Retinal pigment epithelial cell (primary cell): ENCODE measurements at places on chromosomes 16 and 17.

DNA sequence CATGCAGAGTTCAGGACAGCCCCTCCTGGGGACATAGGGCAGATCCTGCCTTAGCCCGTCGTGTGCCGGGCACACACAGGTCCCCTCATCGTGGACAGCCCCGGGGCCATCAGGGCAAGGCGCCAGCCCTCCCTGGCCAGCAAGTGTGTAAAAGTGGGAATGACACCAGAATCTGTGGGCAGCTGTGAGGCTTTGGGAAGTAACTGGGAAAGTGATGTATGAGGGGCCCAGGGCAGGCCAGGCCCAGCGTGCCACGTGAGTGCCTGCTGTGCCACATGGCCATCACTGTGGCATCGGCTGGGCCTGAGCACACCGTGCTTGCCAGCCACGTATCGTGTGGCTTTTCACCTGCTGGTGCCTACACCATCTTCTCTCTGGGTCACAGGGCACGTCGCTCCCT, 26.6 kb downstream of the ACSF3 start:
- no peak for DNase-seq

DNA sequence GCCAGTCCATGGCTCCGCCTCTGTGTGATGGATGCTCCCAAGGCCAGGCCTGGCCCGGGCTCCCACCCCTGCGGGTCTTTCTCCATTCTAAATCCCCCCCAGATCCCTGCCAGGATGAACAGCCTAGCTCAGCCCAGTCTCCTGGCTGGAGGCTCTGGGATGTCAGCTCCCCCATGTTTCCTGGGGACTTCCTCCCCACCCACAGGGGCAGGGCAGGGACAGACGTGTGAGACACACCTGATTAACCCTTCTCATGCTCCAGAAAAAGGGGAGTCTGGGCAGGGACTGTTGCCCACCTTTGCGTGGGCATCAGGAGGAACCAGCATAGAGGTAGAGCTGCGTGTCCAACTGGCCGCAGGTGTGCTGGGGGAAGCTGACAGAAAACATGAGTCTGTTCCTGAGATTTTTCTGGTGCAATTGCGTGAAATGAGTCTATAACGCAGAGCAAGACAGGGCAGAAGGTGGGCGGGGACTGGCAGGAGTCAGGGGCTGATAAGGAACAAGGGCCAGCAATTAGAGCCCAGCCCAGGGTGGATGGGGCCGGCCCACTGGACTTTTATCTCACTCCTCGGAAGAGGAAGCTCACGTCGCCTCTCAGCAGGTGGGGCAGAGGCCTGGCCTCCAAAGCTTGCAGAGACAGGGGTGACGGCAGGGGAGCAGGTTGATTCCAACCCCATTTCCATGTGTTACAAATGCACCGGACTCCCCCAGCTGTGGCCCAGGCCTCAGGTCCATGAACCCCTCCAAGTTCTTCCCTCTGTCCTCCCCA, 238.2 kb downstream of the RBFOX3 start:
- no peak for DNase-seq

DNA sequence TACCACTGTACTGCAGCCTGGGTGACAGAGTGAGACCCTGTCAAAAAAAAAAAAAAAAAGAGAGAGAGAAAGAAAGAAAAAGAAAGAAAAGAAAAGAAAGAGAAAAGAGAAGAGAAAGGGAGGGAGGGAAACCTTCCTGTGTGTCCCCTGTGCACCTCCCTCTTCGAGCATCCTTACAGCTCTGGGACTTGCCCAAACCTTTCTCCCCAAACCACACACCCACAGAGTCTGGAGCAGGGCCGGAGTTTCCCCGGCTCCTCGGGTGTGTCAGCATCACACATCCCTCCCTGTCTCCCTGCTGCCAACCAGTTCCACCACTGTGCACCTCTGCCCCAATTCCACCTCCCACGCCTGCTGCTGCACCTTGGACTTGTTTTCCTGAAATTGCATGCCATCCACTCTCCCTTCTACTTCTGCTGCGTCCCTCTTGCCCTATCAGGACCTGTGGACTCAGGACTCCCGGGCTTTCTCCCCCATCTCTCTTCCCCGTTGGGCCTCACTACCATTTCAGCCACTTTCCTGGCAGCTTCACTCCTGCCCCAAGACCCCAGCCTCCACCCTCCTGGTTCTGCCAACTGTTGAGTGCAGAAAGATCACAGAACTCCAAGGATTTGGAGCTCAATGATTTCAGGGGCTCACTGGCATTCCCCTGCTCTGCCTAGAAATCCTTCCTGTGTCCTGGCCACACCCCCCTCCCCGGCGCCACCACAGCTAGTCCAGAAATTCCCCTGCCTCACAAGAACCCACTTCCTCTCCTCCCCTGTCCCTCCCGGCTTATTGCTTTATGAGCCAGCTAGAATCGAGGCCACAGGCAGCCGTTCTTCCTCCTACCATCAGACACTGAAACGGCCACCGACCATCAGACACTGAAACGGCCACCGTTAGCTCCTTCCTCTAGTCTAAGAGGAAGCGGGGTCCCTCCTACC, 3.7 kb upstream of the CDK3 start:
- DNase-seq: no peak

DNA sequence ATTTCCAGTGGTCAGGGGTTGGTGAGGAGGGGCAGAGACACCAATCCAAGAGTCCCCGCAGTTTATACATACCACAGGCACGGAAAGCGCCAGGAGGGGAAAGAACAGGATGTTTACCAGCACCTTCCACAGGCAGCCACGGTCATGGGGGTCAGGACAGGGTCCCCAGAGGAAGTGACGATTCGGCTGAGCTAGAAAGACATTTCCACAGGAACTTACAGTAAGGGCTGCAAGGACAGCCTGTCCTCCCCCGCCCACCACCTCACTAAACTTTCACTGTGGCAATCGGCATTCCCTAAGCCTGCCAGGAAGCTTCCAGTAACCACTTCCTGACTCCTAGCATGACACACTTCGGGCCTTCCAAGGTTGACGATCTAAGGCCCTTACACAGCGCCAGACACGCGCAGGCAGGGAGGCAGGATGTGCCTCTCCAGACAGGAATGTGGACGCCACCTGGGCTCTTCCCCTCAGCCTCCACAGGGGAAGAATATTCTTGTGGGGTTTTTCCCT, 1.2 kb upstream of the MT2A start:
- no peak for DNase-seq

GRCh38 chr16:79093554-79093967, 507.0 kb downstream of the MAF start:
- DNase-seq: no peak

DNA sequence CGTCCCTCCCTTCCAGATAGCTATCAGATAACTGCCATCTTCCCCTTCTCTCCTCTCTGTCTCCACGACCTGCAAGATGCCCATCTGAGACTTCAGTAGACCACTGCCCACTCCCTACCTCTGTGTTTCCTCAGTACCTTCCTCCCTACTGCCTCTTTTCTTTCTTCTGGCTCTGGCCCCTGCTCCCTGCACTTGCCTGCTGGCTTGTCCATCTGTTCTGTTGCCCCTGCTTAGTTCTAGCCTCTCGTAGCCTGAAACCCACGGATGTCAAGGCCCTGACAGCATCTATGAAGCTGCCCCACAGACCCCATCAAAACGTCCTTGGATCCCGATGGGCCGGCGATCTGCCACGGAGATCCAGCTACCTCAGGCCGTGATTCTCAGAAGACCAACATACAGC, 53.0 kb downstream of the ELAC2 start:
- no peak for DNase-seq

DNA sequence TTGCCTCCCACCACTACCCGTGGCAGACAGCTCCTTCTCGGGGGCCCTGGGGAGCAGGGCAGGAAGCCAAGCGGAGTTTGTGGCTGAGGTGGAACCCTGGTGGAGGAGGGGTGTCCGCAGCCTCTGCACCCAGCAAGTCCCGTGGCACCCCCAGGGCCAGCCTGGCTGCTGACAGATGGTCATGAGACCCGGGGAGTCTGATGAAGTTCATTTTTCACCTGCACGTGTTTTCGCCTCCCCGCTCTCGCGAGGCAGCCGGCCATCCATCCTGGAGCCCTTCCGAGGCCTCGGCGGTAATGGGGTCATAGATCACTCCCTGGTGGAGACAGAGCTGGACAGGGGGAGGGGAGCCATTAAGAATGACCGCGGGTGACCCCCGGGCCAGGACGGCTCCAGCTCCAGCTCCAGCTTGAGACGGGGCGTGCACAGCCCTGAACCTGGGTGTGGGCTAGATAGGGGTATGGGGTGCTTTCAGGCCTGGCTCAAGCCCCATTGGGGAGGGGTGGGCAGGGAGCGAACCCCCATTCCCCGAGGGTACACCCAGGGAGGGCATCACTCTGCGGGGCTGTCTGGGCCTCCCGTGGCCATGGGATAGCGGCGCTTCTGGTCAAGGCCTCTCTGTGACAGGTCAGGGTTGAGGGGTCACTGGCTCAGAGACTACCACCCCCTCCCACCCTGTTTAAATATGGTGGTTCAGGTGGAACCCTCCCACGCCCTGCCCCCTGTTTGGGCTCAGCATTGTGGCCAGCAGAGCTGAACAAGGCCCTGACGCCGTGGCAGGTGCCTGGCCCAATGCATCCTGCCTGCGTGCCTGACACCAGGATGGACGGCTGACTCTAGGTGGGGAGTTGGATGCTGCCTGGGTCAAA, 227.4 kb upstream of the GSE1 start:
- no peak for DNase-seq

DNA sequence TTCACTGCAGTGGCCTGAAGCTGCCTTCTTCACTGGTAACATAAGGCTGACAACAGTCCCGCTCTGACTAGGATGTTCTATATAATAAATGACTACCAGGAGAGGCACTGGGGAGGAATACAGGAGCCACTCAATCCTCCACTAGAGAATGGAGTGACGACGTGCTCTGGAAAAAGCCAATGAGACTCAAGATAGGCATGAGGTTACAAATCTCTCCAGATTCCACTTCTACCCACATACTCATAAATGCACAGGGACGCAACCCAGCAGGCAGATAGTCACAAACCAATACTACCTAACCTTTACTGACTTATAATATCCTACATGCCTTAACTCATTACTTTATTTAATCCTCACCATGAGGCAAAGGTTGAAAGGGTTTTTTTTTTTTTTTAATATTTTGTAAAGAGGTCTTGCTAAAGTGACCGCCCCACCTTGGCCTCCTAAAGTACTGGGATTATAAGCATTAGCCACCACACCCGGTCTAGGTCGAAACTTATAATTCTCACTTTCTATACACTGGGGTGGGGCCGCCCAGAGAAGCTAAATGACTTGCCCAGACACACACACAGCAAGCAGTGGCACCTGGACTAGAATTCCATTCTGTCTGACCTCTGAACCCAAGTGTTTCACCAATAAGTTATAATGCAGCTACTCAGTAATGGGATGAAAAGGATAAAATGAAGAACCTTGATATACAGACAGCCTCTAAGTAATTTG, 33.7 kb downstream of the TOM1L2 start:
- no peak for DNase-seq

DNA sequence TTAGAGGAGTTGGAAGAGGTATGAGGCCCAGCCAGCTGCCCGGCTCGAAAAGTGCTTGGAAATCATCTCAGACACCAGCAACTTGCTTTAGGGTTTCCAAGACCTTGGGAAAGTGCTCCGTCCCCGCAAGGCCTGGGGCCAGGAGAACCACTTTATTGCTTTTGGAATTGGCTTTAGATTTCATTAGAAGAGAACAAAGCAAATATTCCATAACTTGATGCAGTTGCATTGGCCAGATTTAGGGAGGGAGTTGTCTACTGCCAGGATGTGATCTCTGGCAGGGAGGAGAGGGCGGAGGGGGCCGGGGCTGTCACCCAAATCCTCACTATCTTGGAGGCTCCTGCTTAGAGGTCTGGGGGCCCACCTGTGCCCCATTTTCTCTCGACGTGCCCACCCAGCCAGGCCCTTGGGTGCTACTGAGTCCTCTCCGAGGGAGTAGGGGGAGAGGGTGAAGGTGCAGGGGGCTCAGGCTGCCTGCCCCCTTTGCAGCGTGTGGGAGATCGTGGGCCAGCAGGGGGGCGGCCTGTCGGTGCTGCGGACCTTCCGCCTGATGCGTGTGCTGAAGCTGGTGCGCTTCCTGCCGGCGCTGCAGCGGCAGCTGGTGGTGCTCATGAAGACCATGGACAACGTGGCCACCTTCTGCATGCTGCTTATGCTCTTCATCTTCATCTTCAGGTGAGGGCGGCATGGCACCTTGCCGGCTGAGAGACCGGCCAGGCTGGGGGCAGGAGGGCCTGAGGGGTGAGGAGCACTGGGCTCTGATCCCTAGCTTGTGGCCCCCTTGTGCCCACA, 30.6 kb downstream of the CACNA1G start:
- DNase-seq: no peak

DNA sequence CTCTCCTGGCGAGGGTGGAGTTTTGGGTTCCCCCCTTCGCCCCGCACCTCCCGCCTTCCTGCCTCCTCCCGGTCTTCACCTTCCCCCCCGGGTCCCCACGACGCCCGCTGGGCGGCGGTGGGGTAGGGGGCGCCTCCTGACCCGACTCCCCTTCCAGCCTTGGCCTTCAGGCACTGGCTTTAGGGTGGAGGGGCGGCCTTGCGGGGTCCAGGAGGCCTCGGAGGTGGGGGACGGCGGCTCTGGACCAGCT, 2.4 kb downstream of the SLC16A3 start:
- DNase-seq: no peak

GRCh38 chr16:21719283-21719682, 55.5 kb downstream of the OTOA start:
- no peak for DNase-seq

DNA sequence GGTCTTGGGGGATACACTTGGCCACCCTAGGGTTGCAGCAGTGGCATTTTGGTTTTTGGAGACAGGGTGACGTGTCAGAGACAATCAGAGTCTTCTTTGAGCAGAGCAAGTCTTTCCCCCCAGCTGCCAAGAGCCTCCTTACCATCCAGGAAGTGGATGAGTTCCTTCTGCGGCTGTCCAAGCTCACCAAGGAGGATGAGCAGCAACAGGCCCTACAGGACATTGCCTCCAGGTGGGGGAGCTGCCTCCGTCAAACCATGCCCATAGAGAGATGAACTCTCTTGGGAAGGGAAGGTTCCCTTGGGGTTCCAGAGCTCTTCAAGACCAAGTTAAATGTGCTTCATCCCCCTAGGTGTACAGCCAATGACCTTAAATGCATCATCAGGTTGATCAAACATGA, 11.3 kb downstream of the LIG3 start:
- DNase-seq: no peak

DNA sequence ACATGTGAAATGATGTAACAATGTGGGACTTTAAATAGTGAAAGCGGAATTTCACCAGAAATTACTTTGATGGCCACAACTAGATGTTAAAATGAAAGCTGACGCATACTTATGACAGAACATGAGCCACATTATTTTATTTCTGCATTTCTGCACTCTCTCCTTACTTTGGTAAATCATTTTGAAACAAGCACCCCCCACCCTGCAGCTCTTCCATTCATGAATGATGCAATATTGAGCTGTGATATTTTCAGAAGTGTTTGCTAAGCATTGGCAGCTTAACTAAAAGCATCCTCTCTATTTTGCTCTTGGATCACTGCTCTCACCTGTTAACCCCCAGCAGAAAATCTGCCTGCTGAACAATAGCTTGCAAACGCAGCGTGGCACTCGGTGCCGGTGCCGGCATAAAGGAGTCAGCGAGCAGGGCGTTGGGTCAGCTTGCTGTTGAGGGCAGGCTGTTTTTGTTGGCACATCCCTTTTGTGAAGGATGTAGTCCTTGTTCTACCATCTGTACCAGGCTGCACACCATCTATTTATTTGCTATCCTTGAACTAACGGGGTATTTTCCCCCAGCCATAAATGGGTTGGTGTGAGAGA, 30.8 kb upstream of the CBLN1 start:
- no peak for DNase-seq

- DNase-seq: no peak
Observed at GRCh38 chr17:29572691-29573557, 4.4 kb downstream of the TP53I13 start.

GRCh38 chr16:19104607-19105006, 9.2 kb upstream of the ITPRIPL2 start:
- DNase-seq: no peak

GRCh38 chr17:72699545-72699944, 392.9 kb downstream of the SLC39A11 start:
- no peak for DNase-seq

GRCh38 chr17:31148205-31148604, 53.4 kb downstream of the NF1 start:
- no peak for DNase-seq
